ENCODE measurements at places on chromosomes 6 and 20. TPM values are rescaled to one million over a fixed set of nuclear protein-coding genes. Genes with fewer than 3 reads are reported as not detected.

- no peak for DNase-seq
- no peak overlapping the region for H3K4me3 ChIP-seq
- peak overlapping the region; percentile 25 for H3K27ac ChIP-seq
- H3K4me1 ChIP-seq: peaks cover 58% of the 10 kb centered on the region
- peaks cover 4% of the 10 kb centered on the region for H3K36me3 ChIP-seq
Observed at GRCh38 chr6:167689751-167690150, 137.0 kb upstream of the AFDN start.

GRCh38 chr6:13538084-13538483, 36.3 kb upstream of the SIRT5 start:
- no peak for DNase-seq
- H3K4me3 ChIP-seq: no peak overlapping the region
- peaks cover 9% of the 10 kb centered on the region for H3K4me1 ChIP-seq
- H3K36me3 ChIP-seq: peaks cover 6% of the 10 kb centered on the region
- H3K27me3 ChIP-seq: no peaks in the 10 kb centered on the region
- no peak overlapping the region for H3K27ac ChIP-seq

Gene CLVS2
- total RNA-seq: 0.28 TPM

- no peak overlapping the region for H3K27ac ChIP-seq
- no peak for DNase-seq
- H3K36me3 ChIP-seq: no peaks in the 10 kb centered on the region
- H3K4me3 ChIP-seq: no peak overlapping the region
- peaks cover 3% of the 10 kb centered on the region for H3K4me1 ChIP-seq
- no peaks in the 10 kb centered on the region for H3K27me3 ChIP-seq
Observed at GRCh38 chr6:50785921-50786320, 32.8 kb upstream of the TFAP2B start.

Gene GATA5
- not detected for total RNA-seq

Gene CEP162
- total RNA-seq: 14.3 TPM

DNA sequence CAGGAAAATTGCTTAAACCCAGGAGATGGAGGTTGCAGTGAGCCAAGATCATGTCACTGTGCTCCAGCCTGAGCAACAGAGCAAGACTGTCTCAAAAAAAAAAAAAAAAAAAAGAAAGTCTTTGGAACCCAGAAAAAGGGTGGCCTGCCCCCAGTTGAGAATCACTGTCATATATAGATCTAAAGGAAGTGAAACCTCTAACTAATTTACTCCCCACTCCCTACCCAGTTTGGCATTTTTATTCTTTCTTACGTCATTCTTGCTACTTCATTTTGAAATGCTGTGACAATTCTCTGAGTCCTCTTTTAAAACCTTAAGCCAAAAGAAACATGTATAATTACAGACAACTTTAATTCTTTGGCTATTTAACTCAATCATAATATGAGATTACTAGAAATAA, 254.8 kb downstream of the CDC5L start:
- no peak for DNase-seq
- H3K36me3 ChIP-seq: no peaks in the 10 kb centered on the region
- H3K4me1 ChIP-seq: peaks cover 5% of the 10 kb centered on the region
- H3K27ac ChIP-seq: no peak overlapping the region
- peaks cover 5% of the 10 kb centered on the region for H3K27me3 ChIP-seq
- no peak overlapping the region for H3K4me3 ChIP-seq

Gene ZFAND3
- total RNA-seq: 96.3 TPM

DNA sequence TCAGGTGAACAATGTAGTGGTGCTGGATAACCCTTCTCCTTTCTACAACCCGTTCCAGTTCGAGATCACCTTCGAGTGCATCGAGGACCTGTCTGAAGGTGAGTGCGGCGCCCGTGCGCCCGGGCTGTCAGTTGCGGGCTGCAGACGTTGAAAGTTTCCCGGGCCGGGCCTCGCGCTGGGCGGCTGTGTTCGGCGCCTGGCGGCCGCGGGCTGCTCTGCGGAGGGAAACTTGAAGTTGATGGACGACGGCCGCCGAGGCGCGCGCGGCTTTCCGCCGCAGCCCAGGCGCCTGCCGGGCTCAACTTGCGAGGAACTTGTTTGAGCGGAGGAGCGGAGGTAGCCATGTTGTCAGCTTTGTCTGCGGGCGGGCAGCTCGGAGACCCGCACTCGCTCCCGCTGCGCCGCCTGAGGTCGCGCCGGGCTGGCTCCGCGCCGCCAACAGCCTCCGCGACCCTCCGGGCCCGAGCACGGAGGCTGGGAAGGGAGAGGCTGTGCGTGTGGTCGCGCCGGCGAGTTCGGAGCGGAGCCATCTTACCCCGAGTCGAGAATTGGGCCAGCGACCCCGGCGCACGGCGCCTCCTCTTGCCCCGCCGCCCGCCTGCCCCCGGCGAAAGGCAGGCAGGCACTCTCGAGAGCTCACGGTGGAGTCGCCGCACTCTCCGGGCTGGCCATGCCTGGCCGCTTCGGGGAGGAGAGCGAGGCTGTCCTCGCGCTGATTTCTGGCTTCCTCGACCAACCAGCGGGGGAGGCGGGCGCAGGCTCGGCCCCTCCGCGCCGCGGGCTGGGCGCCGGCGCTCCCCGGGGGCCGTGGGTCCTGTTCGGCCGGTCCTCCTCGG, 691 bp downstream of the ASF1A start:
- H3K4me3 ChIP-seq: peak overlapping the region; percentile 97
- H3K36me3 ChIP-seq: peaks cover 7% of the 10 kb centered on the region
- peak overlapping the region; percentile 99 for H3K27ac ChIP-seq
- H3K27me3 ChIP-seq: peaks cover 13% of the 10 kb centered on the region
- peak; percentile 57 for DNase-seq

GRCh38 chr6:108176281-108177089, 10.7 kb downstream of the NR2E1 start:
- H3K4me3 ChIP-seq: peak overlapping the region; percentile 62
- H3K4me1 ChIP-seq: peaks cover 9% of the 10 kb centered on the region
- peaks cover 18% of the 10 kb centered on the region for H3K27me3 ChIP-seq
- H3K36me3 ChIP-seq: no peaks in the 10 kb centered on the region

- no peaks in the 10 kb centered on the region for H3K27me3 ChIP-seq
- H3K36me3 ChIP-seq: no peaks in the 10 kb centered on the region
- H3K4me1 ChIP-seq: no peaks in the 10 kb centered on the region
- DNase-seq: no peak
Observed at GRCh38 chr6:122818866-122819265, 29.8 kb downstream of the SMPDL3A start.

- no peaks in the 10 kb centered on the region for H3K36me3 ChIP-seq
- H3K27ac ChIP-seq: peak overlapping the region; percentile 89
- H3K4me3 ChIP-seq: peak overlapping the region; percentile 14
- H3K4me1 ChIP-seq: peaks cover 50% of the 10 kb centered on the region
- DNase-seq: no peak
Observed at GRCh38 chr6:35047265-35048011, 93.7 kb downstream of the TCP11 start.

Gene DSE
- total RNA-seq: 26.5 TPM

Gene SLC25A27
- 4.7 TPM for total RNA-seq

Gene PRELID3B
- total RNA-seq: 40.2 TPM

GRCh38 chr6:47147836-47148344, 105.8 kb upstream of the ADGRF1 start:
- no peaks in the 10 kb centered on the region for H3K36me3 ChIP-seq
- no peak for DNase-seq
- peaks cover 6% of the 10 kb centered on the region for H3K4me1 ChIP-seq
- no peaks in the 10 kb centered on the region for H3K27me3 ChIP-seq

Gene LPA
- not detected for total RNA-seq

DNA sequence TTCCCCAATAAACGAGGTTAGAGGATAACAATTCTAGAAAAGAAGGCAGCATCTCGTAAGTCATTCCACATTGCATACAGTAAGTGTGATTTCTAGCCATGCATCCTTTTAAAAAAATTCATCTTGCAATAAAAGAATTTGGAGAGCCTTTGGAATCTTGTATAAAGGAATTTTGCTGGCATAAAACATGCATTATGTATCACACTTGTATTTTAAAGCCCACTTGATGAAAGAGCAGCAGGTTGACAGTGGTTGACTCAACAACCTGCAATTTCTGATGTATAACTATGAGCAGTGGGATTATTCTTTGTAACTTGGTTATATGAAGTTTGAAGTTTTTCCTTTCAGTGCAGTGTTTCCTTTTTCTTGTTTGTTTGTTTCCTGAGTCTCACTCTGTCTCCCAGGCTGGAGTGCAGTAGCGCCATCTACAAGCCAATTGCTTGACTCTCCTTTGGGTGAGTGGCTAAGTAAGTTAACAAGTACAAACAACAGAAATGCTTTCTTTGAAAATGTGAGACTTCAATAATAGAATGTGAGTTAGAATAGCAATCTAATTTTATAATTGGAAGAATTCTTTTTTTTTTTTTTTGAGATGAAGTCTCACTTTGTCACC, 39.9 kb downstream of the JARID2 start:
- no peak overlapping the region for H3K4me3 ChIP-seq
- peak overlapping the region; percentile 43 for H3K27ac ChIP-seq
- H3K4me1 ChIP-seq: peaks cover 30% of the 10 kb centered on the region
- DNase-seq: no peak
- peaks cover 3% of the 10 kb centered on the region for H3K36me3 ChIP-seq

- peak overlapping the region; percentile 75 for H3K27ac ChIP-seq
- DNase-seq: no peak
- H3K4me3 ChIP-seq: peak overlapping the region; percentile 34
- peaks cover 38% of the 10 kb centered on the region for H3K4me1 ChIP-seq
- H3K27me3 ChIP-seq: peaks cover 13% of the 10 kb centered on the region
Observed at GRCh38 chr20:46365487-46366220, 40.8 kb downstream of the ELMO2 start.

GRCh38 chr6:84773133-84773430, 8.7 kb upstream of the TBX18 start:
- H3K4me1 ChIP-seq: peaks cover 15% of the 10 kb centered on the region
- H3K27ac ChIP-seq: no peak overlapping the region
- no peak for DNase-seq
- no peaks in the 10 kb centered on the region for H3K36me3 ChIP-seq
- H3K27me3 ChIP-seq: peaks cover 21% of the 10 kb centered on the region

DNA sequence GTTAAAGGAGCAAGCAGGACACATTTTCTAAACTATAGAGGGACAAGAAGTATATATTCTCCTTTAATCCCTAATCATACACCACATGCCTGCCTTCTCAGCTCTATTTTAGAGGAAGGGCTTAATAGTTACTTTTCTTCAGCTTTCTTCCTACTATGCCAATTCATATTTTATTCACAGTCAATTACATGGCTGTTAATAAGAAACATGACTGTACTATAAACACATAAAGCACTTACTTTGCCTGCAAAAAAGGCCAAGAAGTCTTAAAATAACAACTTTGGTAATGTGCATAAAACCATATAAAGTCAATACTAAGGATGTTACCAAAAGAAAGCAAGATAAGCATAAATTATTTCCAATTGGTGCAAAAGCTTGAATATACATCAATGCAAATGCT, 6.4 kb downstream of the KIAA0408 start:
- no peak for DNase-seq
- peaks cover 11% of the 10 kb centered on the region for H3K36me3 ChIP-seq
- no peaks in the 10 kb centered on the region for H3K27me3 ChIP-seq
- no peak overlapping the region for H3K27ac ChIP-seq
- H3K4me3 ChIP-seq: no peak overlapping the region
